Activated CD8-positive, alpha-beta T cell treated with anti-CD3 and anti-CD28 coated beads for 36 hours (primary cell): ENCODE measurements at places on chromosomes 6 and 20. TPM values are rescaled to one million over a fixed set of nuclear protein-coding genes. Genes with fewer than 3 reads are reported as not detected.

DNA sequence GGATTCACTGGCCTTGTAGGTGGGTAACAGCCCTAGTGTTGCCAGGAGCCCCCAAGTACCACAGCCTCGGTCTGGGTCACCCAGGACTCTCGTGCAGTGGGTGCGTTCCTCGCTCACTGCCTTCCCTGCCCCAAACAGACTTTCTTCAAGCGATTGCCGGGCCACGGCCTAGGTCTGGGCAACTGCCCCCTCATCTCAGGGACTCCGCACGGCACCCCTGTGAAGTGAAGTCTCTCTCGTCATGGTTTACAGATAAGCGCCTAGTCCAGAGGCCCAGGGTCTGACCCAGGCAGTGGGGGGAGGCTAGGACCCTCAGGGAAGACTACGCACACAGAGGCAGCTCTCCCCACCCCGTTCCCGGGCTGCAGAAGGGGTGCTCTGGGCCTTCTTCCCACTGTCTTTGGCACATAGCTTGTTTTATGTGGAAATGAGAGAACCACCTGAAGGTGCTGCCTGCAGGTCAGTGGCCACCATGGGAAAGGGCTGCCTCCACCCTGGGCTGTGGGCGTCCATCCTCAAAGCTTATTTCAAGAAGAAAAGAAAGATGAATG is 220.8 kb downstream of the ERMARD start:
- H3K27me3 ChIP-seq: peaks cover 7% of the 10 kb centered on the region
- no peak overlapping the region for H3K27ac ChIP-seq
- no peak for DNase-seq
- peaks cover 2% of the 10 kb centered on the region for H3K4me1 ChIP-seq
- no peaks in the 10 kb centered on the region for H3K36me3 ChIP-seq
- H3K4me3 ChIP-seq: no peak overlapping the region

DNA sequence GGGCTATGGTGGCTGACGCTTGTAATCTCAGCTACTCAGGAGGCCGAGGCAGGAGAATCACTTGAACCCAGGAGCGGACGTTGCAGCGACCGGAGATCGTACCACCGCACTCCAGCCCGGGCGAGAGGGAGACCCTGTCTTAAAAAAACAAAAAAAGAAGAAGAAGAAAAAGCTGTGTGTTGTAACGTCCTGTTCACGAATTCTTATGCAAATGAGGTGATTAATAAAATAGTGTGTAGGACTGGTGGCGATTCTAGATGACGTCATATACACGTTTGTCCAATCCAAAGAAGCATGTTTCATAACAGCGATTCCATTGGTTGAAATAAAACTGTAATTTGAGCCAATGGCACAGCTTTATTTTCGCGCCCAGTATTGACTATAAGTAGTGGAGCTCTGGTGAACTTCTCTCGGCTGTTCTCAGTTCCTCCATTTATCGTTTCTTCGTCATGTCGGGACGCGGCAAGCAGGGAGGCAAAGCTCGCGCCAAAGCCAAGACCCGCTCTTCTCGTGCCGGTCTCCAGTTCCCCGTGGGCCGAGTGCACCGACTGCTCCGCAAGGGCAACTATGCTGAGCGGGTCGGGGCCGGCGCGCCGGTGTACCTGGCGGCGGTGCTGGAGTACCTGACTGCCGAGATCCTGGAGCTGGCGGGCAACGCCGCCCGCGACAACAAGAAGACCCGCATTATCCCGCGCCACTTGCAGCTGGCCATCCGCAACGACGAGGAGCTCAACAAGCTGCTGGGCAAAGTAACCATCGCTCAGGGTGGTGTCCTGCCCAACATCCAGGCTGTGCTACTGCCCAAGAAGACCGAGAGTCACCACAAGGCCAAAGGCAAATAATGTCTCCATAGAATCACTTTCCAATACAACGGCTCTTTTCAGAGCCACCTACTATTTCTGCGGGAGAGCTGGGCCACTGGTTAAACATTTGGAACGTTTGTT is 47.0 kb downstream of the OR2B2 start:
- H3K27ac ChIP-seq: peak overlapping the region; percentile 98
- H3K27me3 ChIP-seq: no peaks in the 10 kb centered on the region
- peak; percentile 81 for DNase-seq
- peak overlapping the region; percentile 91 for H3K4me3 ChIP-seq
- H3K36me3 ChIP-seq: peaks cover 15% of the 10 kb centered on the region
- peaks cover 27% of the 10 kb centered on the region for H3K4me1 ChIP-seq

The ASIP gene
- total RNA-seq: not detected

The ADNP gene
- 58.9 TPM for total RNA-seq

GRCh38 chr20:3590164-3590563 is 73.0 kb downstream of the GFRA4 start:
- no peaks in the 10 kb centered on the region for H3K27me3 ChIP-seq
- no peaks in the 10 kb centered on the region for H3K4me1 ChIP-seq
- no peak overlapping the region for H3K27ac ChIP-seq
- no peak for DNase-seq
- no peak overlapping the region for H3K4me3 ChIP-seq
